Mammary epithelial cell (primary cell): ENCODE measurements at places on chromosomes 3 and 15.

DNA sequence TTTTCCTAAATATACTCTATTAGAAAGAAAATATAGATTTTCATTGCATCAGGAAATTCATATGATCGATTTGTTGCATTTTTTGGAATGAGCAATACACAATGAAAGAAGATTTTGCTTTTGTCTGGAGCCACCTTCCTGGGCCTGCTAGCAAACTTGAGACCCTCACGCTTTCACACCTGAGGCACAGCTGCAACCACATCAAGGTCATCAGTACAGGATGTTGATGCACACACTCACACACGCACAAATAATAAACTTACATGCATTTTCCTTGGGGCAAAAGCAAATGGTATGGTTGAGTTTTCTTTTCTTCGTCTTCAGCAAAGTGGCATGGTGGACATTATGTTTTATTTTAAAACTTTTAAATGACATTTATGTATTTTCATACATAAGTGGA lies 64.8 kb upstream of the SATB1 start:
- DNase-seq = no peak

DNA sequence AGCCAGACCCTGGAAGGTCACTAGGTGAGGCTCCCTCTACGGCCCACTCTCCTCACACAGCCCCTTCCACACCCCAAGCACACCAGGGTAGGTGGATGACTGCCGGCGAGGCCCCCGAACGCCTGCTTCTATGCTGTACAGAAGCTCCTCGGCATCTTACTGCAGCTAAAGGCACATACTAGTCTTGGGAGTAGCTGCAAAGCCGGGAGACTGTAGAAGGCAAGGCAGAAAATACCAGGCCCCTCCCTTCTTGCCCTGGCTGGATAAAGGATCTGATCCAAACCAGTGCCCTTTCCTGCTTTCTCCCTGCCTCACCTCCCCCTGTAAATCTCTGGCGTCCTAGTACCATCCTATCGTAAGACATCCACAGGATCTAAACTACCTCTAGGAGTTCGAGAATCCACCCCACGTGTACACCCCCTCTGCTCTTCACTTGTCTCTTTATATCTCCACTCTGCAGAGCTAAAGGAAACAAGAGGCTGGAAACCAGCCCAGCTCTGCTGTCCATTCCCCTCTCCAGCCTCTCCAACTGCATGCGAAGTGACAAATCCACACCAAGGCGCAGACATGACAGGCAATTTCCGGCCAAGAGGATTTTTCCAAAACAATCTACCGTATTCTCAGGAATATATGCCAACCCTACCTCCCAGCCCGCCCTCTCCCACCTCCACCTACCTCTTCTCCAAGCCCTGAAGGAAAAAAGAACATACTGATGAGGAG lies 11.8 kb downstream of the TNK2 start:
- DNase-seq = no peak

DNA sequence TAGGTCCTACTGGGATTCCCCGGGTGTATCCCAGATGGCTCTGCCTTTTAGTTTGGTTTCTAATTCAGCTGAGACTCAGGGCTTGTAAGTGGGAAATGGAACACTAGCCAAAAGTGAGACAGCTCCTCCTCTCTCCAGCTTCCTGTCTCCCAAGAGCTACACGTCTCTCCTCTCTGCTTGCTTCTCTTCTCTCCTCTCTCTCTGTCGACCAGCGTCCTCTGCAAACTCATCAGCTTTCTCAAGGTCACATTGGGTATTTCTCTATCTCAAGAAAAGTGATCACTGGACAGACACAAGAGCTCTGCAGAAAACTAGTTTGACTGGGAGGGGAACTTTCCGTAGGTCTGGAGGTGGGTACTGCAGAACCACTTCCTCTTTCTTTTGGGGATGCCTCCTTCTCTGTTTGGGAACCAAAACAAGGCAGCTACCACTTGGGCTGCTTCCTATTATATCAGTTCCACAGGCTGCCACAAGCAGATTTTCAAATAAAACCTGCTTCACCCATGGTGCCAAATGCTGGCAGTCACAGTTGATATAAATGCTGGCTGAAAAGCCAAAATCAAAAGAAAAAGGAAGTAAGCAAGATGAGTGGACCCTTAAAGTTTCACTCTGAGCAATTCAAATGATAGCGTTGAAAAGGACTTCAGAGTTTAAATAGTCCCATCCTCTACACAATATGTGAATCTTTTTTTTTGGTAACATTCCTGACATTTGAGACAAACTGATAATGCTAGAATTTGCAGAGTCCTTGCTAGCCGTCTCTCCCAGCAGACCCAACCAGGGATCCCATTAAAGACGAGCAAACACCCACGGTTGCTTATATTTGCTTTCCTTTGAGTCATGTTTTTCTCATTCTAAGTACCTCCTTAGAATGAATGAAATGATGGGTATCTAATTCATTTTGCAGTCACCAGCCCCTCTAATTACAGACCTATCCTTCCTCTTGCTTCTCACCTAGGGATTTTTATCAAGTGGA lies 7.2 kb upstream of the DYNC1LI1 start:
- DNase-seq = no peak

DNA sequence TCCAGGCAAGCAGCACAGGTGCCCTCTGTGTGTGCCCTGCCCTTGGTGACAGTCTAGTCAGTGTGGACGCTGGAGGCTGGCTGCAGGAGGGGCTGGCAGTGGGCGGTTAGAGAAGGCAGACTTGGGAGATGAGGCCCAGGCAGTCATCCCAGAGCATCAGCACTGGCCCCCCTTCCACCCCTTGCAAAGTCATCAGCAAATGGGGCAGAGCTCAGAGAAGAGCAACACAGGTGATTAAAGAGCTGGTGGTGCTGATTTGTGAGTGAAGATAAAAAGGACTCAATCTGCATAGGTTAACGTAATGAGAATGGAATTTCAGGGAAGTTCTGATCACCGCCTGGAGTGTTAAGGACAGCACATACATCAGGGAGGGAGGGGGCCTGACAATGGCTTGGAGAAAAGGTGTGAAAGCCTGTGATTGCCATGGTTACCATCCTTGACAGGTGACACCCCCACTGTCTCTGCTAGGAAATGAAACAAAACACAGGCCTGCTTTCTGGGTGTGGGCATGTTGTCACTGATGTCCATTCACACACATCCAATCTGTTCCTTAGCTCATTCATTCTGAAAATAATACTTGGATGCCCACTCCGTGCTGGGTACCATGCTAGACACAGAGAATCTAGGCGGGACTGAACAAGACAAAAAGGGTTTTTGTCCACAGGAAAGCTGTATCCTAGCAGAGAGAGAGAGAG lies 269.6 kb upstream of the ST8SIA2 start:
- no peak for DNase-seq

DNA sequence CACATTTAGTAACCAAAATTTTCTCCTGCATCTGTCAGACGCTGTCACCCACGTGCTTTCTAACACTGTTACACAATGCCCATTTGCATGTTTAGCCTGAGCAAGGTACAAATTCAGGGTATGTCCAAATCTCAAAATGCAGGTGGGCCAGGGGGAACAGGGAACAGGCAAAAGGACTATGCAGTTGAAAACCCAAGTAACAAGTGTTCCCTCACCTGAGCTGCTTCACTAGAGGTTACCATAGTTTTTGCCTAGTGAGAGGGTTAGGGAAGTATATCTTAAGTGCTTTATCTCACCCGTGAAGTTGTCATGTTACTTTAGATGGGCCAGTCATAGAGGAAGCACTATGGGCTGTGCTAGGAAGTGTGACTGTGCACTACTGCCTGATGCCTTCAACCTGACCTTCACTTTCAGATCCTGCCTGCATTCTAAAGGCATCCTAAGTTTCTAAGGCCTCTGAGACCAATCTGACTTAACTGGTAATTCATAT lies 6.0 kb upstream of the TMEM87A start:
- DNase-seq = no peak

- DNase-seq = no peak
Observed at GRCh38 chr15:57676585-57676984, 29.9 kb upstream of the POLR2M start.

DNA sequence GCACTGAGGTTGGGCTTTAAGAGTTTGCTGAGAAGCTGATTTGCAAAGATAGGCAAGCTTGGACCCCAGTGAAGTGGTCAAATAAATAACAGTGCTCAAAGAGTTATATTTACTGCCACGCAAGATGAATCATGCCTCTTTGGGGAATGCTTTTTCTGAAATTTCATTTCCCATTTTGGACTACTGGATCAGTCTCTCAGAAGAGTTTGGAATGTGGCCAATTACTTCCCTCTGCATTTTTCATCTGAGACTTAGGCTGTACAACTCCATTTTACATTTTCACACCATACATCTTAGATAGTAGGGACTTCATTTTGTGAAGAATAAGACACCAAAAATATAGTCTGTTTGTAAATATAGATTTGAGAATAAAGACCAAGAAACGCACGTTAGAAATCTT lies 419.7 kb downstream of the FGF12 start:
- no peak for DNase-seq

DNA sequence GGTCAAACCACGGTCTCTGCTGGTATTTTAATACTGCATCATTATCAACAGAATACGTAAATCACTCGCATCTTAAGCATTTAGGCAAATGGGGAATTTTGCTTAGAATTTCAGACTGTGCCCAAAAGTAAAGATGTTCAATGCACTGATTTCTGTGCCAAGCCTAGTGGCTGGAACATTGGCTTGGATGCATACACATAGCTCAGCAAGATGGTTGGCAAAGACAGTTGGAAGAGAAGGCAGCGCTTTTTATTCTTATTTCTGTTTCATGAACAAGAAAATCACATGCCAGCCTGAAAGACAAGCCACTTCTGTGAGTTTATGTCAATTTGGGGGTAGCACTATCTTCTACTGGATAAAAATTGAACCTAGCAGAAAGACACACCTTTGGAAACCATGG lies 15.1 kb downstream of the MECOM start:
- DNase-seq = no peak

- DNase-seq = no peak
Observed at GRCh38 chr3:44160818-44161217, 80.9 kb upstream of the TOPAZ1 start.

- DNase-seq = no peak
Observed at GRCh38 chr3:183303690-183304089, 50.6 kb downstream of the B3GNT5 start.

DNA sequence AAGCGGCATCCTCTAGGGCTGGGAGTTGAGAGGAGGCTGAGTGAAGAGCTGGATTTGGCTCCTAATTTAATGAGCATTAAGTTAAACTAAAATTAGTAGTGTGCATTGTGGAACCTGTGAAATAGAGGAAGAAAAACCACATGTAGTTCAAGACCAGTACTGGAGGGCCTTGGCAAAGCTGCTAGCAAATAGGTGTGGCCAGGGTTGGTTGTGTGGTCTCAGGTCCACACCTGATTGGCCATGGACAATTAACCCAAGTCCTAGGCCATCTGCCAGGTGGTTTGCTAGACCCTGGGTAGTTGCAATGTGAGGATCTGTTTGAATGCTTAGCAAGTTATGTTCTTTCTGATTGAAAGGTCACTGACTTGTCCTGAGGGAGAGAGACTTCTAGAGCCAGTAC lies 275.5 kb downstream of the PDCD6IP start:
- no peak for DNase-seq

DNA sequence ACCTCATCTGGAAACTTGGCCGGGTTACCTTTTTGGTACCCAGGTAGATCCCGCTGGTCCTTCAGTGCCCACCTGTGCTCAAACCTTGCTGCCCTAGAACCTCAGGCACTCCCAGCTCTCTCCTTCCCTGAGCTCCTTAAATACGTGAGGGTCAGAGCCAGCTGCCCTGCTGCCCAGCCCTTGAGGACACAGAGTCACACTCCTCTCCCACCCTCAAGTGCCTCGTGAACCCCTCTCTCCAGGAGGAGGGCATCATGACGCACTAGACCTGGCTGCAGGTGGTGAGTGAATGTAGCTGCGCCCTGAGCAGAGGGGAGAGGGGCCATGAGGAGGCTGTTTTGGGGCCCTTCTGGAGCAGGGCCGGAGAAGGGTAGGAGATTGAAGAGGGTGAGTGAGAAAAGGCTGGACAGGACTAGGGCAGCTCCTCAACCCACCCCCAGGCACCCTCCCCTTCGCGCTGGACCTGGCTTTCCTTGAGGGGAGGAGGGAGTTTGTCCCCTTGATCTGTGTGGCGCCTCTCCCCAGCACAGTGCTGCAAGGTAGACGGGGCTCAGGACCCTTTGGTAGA lies 941 bp downstream of the SLC12A8 start:
- no peak for DNase-seq

DNA sequence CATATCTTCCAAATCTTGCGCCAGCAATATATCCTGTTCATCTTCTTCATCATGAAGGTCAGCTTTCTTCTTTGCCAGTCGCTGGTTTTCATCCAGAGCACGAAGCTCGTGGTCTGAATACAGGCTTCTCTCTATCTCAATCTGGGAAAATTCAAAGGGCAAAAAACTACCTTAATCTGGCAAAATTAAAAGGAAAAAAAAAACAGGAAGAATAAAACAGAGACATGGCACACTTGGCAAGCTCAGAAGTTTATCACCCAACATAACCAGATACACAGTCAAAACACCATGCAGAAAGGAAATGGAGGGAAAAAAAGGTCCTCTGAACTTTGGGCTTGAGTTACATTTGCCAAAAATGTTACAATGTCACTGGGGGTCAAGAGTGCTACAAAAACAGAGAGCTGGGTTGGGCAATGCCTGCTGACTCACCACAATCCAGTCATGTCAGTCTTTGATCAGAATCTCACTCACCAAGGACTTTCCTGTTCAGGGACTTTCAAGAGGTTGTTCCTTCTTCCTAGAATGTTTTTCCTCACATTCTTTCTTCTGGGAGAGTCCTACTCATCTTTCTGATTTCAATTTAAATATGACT lies 1.5 kb downstream of the MRPL46 start:
- DNase-seq = peak; percentile 73

DNA sequence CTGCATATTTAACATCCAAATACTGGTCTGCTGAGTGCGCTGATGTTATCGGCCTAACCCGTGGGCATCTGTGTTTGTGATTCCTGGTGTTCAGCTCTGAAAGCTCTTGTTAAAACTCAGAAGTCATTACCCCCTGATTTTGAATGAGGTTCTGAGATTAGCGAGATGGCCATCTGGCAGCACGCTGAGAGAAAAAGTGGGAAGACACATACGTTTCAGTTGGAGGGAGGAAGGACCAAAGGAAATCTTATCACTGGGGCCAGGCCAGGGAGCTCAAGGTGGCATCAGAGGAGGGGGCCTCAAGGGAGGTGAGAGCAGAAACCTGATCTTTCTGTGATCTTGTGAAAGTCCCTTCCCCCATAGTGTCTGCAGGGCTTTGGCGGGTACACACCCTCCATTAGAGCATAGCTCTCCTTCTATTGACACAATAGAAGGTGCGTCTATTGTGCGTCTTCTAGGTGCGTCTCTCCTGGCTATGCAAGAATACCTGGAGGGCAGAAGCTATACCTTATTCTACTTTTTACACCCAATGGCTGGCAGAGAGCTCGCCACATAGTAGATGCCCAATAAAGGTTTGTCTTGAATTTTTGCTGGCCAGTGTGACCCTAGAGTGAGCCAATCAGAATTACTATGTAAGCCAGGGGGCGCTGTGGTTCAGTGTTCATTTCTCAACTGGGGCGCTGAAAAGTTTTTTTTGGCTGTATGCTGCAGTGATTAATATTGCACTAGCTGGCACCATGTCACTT lies 182.4 kb downstream of the SHQ1 start:
- DNase-seq = peak; percentile 21

GRCh38 chr3:3686907-3687648 lies 112.2 kb upstream of the LRRN1 start:
- no peak for DNase-seq

GRCh38 chr3:23055733-23056376 lies 147.3 kb upstream of the UBE2E2 start:
- peak; percentile 81 for DNase-seq
